ENCODE measurements at places on chromosomes 3 and 15. TPM values are rescaled to one million over a fixed set of nuclear protein-coding genes. Genes with fewer than 3 reads are reported as not detected.

Gene CMTM6
- 41.1 TPM for total RNA-seq

Gene RARRES1
- total RNA-seq = 0.20 TPM

Gene TF
- total RNA-seq = 10.4 TPM

Gene SLC12A1
- total RNA-seq = not detected

Gene GUCA1C
- not detected for total RNA-seq

Gene ANKUB1
- not detected for total RNA-seq

Gene PTPRG
- 32.1 TPM for total RNA-seq

Gene RASGRF1
- total RNA-seq = 2.4 TPM

DNA sequence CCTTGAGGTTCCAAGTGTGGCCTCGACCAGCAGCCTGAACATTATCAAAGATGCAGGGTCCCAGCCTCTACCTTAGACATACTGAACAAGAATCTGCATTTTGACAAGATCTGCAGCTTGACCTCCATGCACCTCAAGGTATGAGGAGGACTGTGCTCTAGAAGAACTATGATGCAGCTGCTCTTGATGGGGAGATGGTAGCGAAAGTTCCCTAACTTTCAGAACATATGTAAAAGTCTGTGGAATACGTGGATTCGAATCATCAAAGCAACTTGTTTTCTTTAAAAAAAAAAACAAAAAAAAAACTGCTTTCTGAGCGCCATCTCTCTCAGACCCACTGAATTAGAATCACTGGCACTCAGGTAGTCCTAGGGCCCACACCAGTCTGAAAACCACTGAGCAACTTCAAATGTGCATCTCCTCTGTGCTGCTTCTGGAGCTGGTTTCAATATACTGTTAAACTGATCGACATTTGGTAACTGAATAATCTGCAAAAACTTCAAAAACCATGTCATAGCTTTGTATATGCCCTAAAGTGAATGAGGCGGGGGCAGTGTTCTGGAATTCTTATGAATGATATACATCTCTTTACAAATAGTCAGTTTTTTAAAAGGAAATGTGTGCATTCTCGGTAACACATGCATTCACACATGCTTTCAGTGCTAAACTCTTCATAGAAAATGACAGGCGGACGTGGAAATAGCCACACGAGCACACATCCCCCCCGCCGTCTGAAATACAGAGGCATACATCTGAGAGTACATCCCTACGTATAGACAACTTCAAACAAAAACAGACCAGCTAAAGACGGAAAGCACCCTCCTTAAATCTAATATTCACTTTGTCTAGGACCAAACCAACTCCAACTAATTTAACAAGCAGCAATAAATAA, 128.8 kb downstream of the FOXP1 start:
- DNase-seq = no peak

DNA sequence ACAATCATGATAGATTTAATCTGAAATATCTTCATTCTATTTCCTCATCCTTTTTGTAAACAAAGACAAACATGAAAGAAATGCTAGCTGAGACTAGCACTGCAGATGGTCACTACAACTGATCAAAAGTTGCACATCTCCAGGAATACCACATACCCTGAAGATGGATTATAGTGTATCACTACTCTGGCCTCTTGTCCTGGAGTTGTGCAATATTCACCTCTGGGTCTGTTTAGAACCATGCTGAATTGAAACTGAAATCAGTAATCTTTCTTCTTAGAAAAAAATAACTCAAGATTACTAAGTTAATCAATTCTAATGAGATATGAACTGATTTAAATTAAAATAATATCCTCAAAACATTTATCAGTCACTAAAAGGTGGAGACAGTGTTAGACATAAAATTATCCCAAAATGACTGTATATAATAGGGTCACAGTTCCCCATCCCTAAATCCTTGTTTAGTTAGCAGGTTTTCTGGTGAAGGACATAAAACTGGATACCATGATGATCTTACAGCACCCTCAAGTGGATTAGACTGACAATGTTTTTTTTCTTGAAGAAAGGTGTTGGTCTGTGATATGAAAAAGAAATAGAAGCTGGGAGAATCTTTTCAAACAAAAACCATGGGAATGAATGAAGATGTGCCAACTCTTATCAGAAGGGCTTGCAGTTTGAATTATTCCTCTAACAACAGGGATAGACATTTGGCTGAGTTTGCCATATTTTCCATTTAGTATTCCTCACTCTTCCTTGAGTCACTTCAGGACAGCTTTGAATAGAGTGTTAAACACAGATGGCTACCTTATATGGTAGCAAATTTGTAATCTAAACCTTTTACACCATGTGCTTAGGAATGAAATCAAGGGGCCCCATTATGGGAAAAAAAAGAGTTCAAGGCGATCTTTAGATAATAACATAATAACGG, 7.1 kb upstream of the TTC14 start:
- peak; percentile 22 for DNase-seq

DNA sequence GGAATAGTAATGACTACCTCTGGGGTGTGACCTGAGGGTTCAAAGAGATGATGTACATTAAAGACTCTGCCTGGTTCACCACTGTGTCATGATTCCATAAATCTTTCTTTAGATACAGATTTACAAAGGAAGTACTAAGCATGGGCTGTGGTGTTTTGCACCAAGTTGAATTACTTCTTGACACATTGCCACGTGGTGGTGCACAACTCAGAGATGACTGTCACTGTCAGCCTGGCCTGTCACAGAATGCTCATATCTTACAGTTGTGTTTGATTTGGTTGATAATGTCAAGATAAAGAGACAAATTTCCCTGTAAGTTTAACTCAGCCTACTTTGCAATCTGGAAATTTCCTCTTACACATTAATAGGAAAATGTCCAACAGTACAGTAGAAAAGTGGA, 3.2 kb downstream of the CTDSPL start:
- DNase-seq = no peak

DNA sequence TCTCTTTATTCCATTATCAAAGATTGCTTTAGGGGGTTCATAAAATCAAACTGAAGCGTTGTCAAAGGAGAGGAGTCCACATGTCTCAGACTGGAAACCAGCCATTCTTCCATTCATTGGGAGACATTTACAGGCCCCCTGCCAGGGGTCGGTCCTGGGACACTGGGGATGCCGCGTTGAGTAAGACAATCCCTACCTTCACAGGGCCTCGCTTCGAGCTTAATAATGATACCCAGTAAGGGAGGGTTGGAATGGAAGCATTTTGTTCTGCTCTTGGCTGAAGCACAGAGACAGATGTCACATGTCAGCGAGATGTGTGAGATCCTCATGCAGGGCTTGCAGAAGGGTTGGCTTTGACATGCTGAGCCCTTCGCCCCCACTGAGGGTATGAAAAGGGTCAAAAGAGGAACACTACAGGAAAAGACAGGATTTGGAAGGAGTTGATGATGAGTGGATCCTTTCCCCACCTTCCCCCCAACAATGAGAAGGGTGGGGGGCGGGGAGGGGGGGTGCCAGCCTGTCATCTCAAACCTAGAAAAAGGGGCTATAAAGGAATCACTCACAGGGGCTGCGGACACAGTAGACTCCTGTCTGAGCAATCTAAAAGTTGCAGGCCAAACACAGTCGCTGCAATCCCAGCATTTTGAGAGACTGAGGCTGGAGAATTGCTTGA, 25.6 kb upstream of the ARL8B start:
- no peak for DNase-seq

- DNase-seq = no peak
These were observed 22.5 kb upstream of the KCNMB2 start for GRCh38 chr3:178513546-178514380.

DNA sequence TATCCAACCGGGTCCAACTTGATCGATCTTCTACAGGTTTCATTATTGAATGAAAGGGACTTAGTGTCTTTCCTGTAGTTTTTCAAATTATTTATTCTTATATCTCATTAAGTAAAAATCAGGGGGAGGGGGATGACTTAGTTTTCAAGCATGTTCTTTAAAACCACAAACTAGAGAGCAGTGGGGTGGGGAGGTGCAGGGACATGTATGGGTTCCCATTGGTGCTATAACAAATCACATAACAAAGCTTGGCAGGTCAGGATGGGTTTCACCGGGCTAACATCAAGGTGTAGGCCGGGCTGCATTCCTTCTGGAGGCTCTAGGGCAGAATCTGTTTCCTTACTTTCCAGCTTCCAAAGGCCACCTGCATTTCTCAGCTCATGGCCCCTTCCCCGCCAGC, 32.7 kb downstream of the CCNL1 start:
- DNase-seq = no peak

DNA sequence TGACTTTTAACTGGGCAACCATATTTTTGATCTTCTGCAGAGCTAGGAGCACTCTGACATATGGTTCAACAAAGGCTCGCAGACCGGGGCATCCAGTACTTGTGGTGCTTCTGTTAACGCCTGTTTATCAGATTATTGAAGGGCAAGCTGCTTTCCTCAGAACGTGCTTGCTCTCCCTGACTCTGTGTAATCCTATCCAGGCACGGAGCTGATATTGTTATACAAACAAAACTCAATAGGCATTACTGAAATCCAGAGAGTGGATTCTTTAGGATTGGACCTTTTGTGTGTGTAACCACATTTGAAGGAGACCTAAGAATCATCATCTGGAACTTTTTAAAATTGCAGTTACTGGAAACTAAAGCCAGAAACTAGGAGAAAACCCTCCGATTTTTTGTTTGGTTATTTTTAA, 246.5 kb downstream of the PTPRG start:
- DNase-seq = no peak

- DNase-seq = no peak
These were observed 193.1 kb downstream of the SHQ1 start for GRCh38 chr3:72655131-72655551.

DNA sequence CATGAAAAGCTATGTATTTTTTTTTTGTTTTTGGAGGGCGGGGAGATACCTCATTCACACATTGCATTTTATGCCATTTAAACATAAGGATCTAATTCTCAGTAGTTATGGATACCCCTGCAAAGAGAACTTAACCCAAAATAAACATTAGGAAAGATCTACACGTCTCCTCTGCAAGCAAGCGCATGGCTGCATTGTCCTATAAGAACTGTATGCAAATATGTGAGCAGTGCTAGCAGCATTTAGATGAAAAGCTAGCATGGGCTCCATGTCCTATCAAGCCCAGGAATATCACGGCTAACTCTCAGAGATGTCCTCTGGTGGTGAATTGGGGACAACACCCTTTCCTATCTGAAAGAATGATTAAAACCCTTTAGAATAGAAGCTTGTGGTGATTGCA, 292.8 kb downstream of the MEX3B start:
- peak; percentile 2 for DNase-seq

DNA sequence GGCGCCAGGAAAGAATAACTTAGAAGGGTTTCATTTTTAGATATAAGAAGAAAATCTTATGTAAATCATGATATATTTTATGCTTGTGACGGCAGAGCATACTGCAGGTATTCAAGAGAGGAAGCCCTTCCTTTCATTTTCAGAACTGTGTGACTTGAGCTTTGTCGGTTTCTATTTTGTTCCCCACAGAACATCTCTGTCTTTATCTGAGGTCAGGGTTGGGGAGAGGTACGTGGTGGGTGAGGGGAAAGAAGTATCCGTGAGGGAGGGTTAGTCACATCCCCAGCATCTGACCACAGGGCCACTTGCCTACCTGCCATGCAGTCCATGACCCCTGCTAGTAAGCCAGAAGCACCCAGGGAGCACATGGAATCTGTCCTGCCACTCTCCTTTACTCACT, 126.5 kb downstream of the DGKG start:
- no peak for DNase-seq

- no peak for DNase-seq
These were observed 116.8 kb upstream of the COL8A1 start for GRCh38 chr3:99521551-99521950.

DNA sequence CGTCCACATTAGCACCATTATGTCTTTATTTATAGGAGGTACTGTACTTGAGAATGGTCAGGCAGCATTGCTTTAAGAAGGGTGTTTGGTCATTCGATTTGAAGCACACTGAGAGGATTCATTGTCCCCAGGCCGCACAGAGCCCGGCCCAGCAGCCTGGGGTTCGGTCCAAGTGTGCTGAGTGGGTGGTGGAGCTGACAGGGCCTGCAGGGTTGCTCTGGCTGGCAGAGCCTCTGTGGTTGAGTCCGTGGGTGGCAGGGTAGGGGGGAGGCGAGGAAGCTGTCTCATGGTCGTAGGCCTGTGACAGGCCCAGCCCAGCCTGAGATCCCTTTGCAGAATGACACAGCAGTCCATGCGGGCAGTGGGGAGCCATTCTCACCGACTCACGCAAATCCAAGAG, 227.7 kb upstream of the TOPAZ1 start:
- DNase-seq = no peak

- DNase-seq = no peak
These were observed 76.0 kb upstream of the ATP10A start for GRCh38 chr15:25939122-25939521.

- DNase-seq = no peak
These were observed 300.2 kb upstream of the CNTN6 start for GRCh38 chr3:792630-793029.

DNA sequence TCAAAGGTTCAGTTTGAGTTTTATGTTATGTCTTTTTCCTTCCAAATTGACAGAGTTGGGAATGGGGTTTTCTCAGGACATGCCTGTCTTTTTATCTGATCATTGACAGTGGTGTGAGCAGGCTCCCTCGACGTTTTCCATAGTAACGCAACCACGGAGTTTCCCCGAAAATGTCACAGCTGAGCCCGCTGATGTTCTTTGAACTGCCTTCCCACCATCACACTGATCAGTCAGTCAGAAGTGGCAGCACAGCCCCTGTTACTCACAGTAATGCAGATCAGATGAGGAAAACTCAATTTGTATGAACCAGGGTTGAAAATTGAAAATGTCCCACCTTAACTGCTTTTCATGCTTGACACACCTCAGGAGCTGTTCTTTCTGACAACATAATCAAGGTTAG, 210.4 kb downstream of the NECTIN3 start:
- DNase-seq = no peak
